ENCODE measurements at places on chromosomes 16 and 17.
A peak's percentile ranks its signal among the peaks of the same experiment; 100 is the strongest.

GRCh38 chr16:88315543-88316105, 67.1 kb upstream of the ZNF469 start:
- no peaks in the 10 kb centered on the region for H3K27me3 ChIP-seq
- H3K4me3 ChIP-seq = no peak overlapping the region
- DNase-seq = no peak
- no peaks in the 10 kb centered on the region for H3K36me3 ChIP-seq
- H3K27ac ChIP-seq = no peak overlapping the region

- no peaks in the 10 kb centered on the region for H3K27me3 ChIP-seq
- H3K36me3 ChIP-seq = peaks cover 3% of the 10 kb centered on the region
- H3K4me3 ChIP-seq = no peak overlapping the region
- peaks cover 20% of the 10 kb centered on the region for H3K4me1 ChIP-seq
Observed at GRCh38 chr16:23500212-23500861, 10.0 kb downstream of the GGA2 start.

DNA sequence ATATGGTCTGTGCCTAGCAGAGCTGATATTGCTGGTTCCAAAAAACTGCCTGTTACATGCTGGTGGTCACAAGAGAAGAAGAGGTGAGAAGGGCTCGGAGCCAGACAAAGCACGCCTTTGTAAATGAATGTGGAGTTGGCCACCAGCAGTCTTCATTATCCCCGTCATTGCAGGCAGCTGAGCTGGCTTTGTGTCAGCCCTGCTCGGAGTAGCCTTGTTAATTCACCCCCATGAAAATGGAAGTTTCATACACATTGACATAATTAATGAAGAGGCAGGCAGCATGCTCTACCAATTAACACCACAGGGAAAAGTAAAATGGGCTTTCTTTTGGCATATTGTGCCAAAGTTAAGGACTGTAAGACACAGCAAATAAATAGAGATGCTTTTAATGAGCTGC, 113.7 kb upstream of the RBFOX1 start:
- no peaks in the 10 kb centered on the region for H3K27me3 ChIP-seq
- H3K4me1 ChIP-seq = no peaks in the 10 kb centered on the region
- H3K4me3 ChIP-seq = no peak overlapping the region
- DNase-seq = no peak

GRCh38 chr17:7445619-7445968, 733 bp downstream of the CHRNB1 start:
- no peaks in the 10 kb centered on the region for H3K36me3 ChIP-seq
- peaks cover 4% of the 10 kb centered on the region for H3K4me1 ChIP-seq
- no peak overlapping the region for H3K27ac ChIP-seq
- H3K27me3 ChIP-seq = peaks cover 31% of the 10 kb centered on the region
- peak overlapping the region; percentile 30 for H3K4me3 ChIP-seq

- no peak for DNase-seq
- no peaks in the 10 kb centered on the region for H3K27me3 ChIP-seq
- no peaks in the 10 kb centered on the region for H3K4me1 ChIP-seq
- H3K36me3 ChIP-seq = no peaks in the 10 kb centered on the region
Observed at GRCh38 chr17:14756479-14756878, 455.6 kb downstream of the HS3ST3B1 start.

- no peak overlapping the region for H3K27ac ChIP-seq
- H3K4me3 ChIP-seq = no peak overlapping the region
Observed at GRCh38 chr17:4186357-4186881, 43.4 kb downstream of the CYB5D2 start.

DNA sequence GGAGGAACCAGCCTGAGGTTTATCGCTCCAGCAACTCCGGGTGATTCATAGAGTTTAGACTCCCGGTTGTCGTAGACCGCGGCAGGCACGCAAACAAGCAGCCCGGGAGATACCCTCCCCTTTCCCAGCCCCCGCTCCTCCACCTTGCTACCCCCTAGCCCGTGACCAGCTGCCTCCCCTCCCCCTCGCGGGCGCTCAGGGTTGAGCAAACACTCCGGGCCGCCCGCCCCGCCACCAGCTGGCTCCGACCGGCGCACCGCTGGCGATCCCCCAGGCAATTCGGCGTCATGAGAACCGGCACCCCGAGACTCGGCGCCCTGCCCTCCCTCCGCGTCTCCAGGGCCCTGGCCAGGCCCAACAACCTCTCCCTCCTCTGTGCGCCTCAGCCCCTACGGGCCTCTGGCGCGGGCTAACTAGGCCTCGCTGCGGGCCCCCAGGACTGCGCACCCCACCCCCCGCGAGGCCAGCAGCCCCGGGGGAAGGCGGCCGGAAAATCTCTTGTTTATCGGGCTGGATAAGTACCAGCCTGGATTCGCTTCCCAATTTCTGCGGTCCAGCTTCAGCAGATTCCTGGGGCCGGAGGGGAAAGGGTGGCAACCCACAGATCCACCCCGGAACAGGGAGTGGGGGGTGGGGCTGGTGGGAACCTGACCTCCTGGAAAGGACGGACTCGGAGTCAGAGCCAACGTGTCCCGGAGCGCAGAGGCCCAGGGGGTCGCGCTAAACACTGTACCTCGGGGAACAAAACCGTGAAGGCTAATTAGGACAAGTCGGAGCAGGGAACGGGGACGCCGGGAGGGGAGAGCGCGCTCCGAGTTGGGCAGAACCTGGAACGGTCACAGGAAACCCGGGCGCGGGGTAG, 951 bp upstream of the GPRC5C start:
- H3K27me3 ChIP-seq = peaks cover 13% of the 10 kb centered on the region
- no peak overlapping the region for H3K27ac ChIP-seq
- H3K36me3 ChIP-seq = no peaks in the 10 kb centered on the region
- no peak for DNase-seq
- no peak overlapping the region for H3K4me3 ChIP-seq

DNA sequence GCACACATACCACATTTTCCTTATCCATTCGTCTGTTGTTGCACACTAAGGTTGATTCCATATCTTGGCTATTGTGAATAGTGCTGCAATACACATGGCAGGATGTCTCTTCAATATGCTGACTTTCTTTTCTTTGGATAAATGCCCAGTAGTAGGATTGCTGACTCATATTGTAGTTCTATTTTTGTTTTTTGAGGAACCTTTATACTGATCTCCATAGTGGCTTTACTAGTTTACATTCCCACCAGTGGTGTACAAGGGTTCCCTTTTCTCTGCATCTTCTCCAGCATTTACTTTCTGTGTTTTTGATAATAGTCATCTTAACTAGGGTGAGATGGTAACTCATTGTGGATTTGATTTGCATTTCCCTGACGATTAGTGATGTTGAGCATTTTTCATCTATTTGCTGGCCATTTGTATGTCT, 118.1 kb downstream of the STXBP4 start:
- DNase-seq = no peak
- no peak overlapping the region for H3K27ac ChIP-seq
- no peak overlapping the region for H3K4me3 ChIP-seq
- peaks cover 20% of the 10 kb centered on the region for H3K4me1 ChIP-seq

DNA sequence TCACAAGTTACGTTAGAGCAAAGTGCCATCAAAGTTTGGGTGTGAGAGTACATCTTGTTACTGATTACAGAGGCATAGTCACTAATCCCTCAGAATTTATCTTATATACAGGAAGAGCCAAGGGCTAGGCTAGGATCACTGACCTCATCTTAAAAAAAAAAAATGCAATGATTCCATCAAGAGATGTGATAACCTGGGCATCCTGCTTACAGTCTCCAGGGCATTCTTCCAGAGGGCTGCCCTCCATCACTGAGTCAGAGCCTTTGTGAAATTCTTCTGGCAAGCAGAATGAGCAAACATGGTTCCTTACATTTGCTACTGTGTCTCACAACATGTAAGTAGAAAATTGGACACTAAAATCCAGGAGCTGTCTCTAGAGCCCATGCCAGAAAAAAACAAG, 410.6 kb downstream of the ZFHX3 start:
- H3K27me3 ChIP-seq = no peaks in the 10 kb centered on the region
- no peaks in the 10 kb centered on the region for H3K36me3 ChIP-seq
- H3K4me1 ChIP-seq = no peaks in the 10 kb centered on the region
- no peak overlapping the region for H3K4me3 ChIP-seq
- no peak overlapping the region for H3K27ac ChIP-seq

DNA sequence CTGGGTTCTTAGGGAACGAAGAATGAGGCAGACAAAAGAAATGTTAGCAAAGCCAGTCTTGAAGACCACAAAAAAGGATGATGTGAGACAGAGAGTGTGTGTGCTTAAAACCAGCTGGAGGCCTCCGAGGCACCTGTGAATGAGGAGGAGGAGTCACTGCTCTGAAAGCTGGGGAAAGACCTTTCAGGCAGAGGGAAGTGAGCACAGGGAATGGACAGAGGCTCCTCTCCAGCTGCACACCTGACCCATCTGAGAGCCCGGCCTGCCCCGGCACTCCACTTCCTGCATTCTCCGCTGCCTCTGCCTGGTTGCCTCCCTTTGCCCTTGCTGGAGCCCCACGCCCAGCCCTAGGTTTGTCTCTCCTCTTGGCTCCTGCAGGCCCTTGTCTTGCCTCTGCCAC, 55.2 kb upstream of the SREBF1 start:
- H3K27me3 ChIP-seq = no peaks in the 10 kb centered on the region
- DNase-seq = no peak
- no peak overlapping the region for H3K27ac ChIP-seq
- peaks cover 21% of the 10 kb centered on the region for H3K36me3 ChIP-seq

- peaks cover 60% of the 10 kb centered on the region for H3K4me1 ChIP-seq
- no peak for DNase-seq
- peak overlapping the region; percentile 43 for H3K27ac ChIP-seq
- no peaks in the 10 kb centered on the region for H3K36me3 ChIP-seq
Observed at GRCh38 chr17:65553646-65554552, 7.5 kb downstream of the AXIN2 start.

GRCh38 chr17:39759204-39759603, 21.5 kb downstream of the GRB7 start:
- no peaks in the 10 kb centered on the region for H3K27me3 ChIP-seq
- peaks cover 36% of the 10 kb centered on the region for H3K4me1 ChIP-seq
- no peak overlapping the region for H3K4me3 ChIP-seq

- H3K27ac ChIP-seq = no peak overlapping the region
- H3K4me1 ChIP-seq = peaks cover 20% of the 10 kb centered on the region
- no peaks in the 10 kb centered on the region for H3K27me3 ChIP-seq
- H3K36me3 ChIP-seq = no peaks in the 10 kb centered on the region
- no peak overlapping the region for H3K4me3 ChIP-seq
- no peak for DNase-seq
Observed at GRCh38 chr17:3885970-3886369, 6.9 kb downstream of the CAMKK1 start.

- no peaks in the 10 kb centered on the region for H3K4me1 ChIP-seq
- DNase-seq = no peak
- H3K4me3 ChIP-seq = no peak overlapping the region
- H3K27ac ChIP-seq = no peak overlapping the region
Observed at GRCh38 chr16:57823836-57824235, 21.5 kb upstream of the KIFC3 start.

DNA sequence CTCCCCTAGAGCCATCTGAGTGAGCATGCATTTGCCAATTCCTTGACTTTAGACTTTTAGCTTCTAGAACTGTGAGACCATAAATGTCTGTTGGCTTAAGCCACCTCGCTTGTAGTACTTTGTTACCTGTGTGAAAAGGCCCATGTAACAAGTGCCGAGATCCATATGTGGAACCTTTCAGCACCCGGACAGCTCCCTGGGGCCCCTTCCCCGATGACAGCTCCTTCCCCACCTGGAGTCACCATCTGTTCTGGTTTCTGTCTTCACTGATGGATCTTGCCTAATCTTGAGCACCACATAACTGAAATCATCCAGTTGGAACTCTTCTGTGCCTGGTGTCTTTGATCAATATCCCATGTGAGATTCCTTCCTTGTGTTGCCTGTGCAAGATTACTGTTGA, 78.9 kb upstream of the EEF2KMT start:
- H3K36me3 ChIP-seq = no peaks in the 10 kb centered on the region
- no peaks in the 10 kb centered on the region for H3K4me1 ChIP-seq
- H3K27me3 ChIP-seq = no peaks in the 10 kb centered on the region
- H3K27ac ChIP-seq = no peak overlapping the region
- H3K4me3 ChIP-seq = no peak overlapping the region

DNA sequence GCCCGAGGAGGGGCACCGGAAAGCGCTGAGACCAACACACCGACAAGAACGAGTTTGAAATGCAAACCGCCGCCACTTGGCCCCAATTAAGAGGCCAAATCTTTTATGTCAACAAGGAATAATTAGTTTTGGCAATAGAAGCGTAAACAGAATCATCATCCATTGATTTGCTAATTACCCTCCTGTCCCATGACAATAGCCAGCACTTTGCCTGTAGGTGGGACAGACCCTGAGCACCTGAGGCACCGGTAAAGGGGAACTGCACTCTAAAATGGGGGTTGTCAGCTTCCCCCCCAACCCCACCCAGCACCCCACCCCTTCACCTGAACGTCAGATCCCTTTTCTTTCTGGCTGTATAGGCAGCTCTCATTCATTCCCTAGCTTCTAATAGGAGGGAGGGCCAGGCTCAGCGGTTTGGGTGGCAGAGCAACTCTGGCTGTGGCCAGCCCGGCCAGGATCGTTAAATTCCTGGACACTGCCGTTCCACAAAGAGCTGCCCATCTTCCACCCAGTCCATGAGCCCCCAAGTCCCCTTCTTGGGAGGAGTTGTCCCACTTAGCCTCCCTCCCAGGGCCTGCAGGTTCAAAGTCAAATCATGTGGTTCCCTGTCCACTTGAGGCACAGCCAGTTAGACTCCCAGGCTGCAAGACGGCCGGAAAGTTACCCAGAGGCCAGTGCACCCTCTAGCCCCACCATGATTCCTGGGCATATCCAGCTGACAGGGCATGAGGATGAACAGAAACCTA, 45.8 kb downstream of the WNT3 start:
- peak overlapping the region; percentile 60 for H3K4me3 ChIP-seq
- H3K27me3 ChIP-seq = peaks cover 11% of the 10 kb centered on the region
- no peak for DNase-seq
- H3K27ac ChIP-seq = no peak overlapping the region
- no peaks in the 10 kb centered on the region for H3K36me3 ChIP-seq

- no peak overlapping the region for H3K27ac ChIP-seq
- DNase-seq = no peak
- H3K27me3 ChIP-seq = no peaks in the 10 kb centered on the region
- H3K36me3 ChIP-seq = no peaks in the 10 kb centered on the region
- peaks cover 24% of the 10 kb centered on the region for H3K4me1 ChIP-seq
- no peak overlapping the region for H3K4me3 ChIP-seq
Observed at GRCh38 chr17:59853168-59853918, 39.4 kb downstream of the TUBD1 start.

DNA sequence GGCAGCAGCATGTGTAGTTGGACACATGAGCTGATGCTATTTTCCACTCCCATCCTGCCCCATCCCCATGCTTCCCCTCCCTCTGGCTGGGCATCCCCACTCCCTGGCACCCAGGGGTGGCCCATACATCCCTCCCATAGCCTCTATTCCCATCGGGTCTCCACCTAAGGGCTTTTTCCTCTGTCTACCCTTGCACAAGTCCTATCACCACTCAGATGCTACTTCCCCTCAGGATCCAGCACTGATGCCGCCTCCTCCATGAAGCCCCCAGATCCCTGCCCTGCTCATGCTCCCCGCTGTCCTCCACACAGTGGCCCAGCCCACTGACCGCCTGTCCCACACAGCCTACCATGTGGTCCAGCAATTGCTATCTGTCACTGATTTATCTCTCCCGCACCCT, 15.8 kb downstream of the TRPV1 start:
- no peaks in the 10 kb centered on the region for H3K36me3 ChIP-seq
- H3K27me3 ChIP-seq = no peaks in the 10 kb centered on the region
- DNase-seq = no peak

Data from naive thymus-derived CD4-positive, alpha-beta T cell (primary cell).